Activated effector memory CD4-positive, alpha-beta T cell treated with Interleukin-2 at 50 U/mL for 16 hours (primary cell): ENCODE measurements at places on chromosomes 6 and 20.

- DNase-seq, result no peak
Observed at GRCh38 chr20:58818586-58819285, 32.0 kb downstream of the GNAS-AS1 start.

GRCh38 chr6:36319436-36319762 lies 17.3 kb downstream of the BNIP5 start:
- no peak for DNase-seq

DNA sequence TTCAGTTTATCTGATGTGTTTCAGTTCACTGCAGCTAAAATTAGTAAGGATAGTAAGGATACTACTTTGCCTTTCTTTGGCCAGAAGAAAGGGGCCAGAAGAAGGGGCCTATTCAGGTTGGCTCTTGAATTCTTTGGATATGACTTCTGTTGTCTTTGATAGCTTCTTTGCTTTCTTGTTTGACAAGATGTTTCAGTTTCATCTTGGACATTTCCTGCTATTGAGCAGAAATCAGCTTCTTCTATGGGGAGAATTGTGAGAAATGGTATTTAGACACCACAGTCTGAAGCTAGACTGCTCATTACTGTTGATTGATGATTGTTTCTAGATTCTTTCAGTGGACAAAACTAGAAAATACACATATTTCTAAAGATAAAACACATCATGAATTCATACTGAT lies 23.2 kb downstream of the L3MBTL3 start:
- DNase-seq, result no peak

GRCh38 chr6:135158397-135158796 lies 22.7 kb upstream of the MYB start:
- DNase-seq, result no peak

DNA sequence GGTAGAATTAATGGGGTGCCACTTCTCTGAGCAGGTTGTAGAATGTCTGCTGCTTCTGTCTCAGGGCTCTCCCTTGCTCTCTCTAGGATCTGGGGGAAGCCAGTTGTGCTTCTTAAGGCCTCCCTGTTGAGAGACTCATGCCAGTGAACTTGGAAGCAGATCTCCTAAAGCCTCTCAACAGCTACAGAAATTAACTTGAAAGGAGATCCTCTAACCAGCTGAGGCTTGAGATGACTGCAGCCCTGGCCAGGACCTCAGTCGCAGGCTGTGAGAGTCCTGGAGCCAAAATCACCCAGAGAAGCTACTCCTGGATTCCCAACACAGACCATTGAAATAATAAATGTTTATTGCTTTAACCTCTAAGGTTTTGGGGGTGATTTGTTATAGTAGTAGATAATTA lies 180.2 kb upstream of the MARCKS start:
- no peak for DNase-seq

- DNase-seq, result no peak
Observed at GRCh38 chr6:35717449-35718374, 19.1 kb upstream of the ARMC12 start.
